ENCODE measurements at places on chromosomes 1 and 21. TPM values are rescaled to one million over a fixed set of nuclear protein-coding genes. Genes with fewer than 3 reads are reported as not detected.

HRNR gene
- total RNA-seq, result not detected

OR2L5 gene
- total RNA-seq, result not detected

CBS gene
- total RNA-seq, result 3.7 TPM

SPRR1B gene
- 22.3 TPM for total RNA-seq

ADGRL4 gene
- total RNA-seq, result 17.8 TPM

ADAMTSL4 gene
- total RNA-seq, result 22.1 TPM

DNA sequence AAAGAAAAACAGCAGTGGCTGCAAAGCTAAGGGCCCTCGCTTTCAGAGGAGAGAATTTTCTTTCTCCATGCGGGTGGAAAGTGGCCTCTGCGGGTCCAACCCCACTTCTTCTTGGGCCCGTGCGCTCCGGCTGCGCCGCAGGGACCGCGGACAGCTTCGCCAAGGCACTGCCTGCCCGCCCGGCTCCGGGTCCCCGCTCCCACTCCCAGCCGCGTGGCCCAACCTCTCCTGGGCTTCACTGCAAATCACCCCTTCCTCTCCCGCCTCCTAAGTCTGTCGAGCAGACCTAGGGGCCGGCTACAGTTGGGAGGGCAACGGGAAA, 1.0 kb upstream of the RUNX3 start:
- no peak for DNase-seq

DNA sequence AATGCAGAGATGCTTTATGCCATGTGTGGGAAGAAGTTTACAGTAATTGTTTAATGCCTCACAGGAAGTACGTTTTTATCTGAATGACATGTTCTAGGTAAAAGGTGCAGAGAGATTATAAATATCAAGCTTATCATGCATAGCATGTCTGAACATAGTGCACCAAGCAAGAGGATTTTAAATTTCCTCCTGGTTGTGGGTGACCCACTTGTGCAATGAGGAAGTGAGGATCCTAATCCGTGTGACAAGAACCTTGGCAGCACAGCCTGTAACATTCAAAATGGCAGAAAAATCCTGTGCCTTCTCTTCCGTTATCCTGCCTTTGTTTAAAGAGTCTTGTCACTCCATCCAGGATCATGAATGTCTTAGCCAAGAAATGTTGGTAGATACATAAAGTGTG, 75.6 kb downstream of the PLA2G4A start:
- no peak for DNase-seq

- DNase-seq, result no peak
Observed at GRCh38 chr1:63935143-63935542, 161.3 kb downstream of the ROR1 start.

DNA sequence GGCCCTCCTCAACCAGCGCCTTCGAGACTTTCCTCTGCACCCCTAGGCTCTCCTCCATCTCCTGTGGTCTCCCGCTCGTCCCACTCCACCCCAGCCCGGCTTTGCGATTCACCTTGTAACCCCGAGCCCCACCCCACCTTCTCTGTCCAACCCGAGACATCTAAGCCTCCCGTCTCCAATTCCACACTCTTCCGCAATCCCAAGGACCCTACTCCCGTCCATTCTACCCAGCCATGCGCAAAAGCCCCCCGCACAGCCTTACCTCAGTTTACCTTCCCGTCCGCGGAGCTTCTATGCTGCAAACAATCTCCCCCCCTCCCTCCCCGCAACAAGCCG, 174 bp downstream of the SH3BP5L start:
- DNase-seq, result no peak

- peak; percentile 30 for DNase-seq
Observed at GRCh38 chr1:227558732-227559262, 4.6 kb upstream of the ZNF678 start.

DNA sequence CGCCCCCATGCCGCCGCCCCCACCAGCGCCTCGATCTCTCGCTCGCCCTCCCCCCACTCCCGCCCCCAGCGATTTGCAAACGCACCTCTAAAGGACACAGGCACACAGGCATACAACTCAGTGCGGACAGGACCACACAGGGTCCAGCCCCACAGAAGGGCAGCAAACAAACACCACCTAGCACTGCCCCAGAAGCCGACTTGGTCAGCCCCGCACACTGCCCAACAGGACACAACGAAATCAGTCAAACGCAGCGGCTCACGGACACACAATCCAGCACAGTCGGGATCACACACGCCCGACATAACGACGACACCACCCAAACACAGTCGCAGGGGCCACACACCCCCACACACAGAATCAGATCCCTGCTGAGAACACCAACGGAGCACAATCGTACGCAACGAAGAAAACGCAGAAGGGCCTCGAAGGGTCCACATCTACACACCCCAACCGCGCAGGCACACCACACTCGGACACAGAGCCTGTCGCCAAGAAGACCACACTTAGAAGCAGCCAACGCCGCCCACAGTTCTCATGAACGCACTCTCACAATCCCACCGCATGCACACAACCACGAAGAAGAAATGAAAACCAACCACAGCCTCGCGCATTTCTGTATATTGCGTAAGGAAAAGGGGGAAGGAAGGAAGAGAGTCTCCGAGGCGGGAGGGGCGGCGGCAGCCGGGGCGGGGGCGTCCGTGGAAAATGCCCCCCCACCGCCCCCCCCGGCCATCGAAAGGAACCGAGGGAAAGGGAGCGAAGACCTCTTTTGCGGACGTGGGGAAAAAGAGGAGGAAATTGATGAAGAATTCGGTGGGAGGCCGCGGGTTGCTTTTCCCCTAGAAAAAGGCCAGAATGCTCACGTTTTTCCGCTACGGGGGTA, 481 bp downstream of the TAL1 start:
- peak; percentile 47 for DNase-seq

- no peak for DNase-seq
Observed at GRCh38 chr1:181111559-181111958, 23.1 kb downstream of the IER5 start.

GRCh38 chr1:10677491-10678391, 118.7 kb downstream of the CASZ1 start:
- no peak for DNase-seq

- DNase-seq, result no peak
Observed at GRCh38 chr1:73820843-73821242, 377.1 kb downstream of the LRRIQ3 start.

DNA sequence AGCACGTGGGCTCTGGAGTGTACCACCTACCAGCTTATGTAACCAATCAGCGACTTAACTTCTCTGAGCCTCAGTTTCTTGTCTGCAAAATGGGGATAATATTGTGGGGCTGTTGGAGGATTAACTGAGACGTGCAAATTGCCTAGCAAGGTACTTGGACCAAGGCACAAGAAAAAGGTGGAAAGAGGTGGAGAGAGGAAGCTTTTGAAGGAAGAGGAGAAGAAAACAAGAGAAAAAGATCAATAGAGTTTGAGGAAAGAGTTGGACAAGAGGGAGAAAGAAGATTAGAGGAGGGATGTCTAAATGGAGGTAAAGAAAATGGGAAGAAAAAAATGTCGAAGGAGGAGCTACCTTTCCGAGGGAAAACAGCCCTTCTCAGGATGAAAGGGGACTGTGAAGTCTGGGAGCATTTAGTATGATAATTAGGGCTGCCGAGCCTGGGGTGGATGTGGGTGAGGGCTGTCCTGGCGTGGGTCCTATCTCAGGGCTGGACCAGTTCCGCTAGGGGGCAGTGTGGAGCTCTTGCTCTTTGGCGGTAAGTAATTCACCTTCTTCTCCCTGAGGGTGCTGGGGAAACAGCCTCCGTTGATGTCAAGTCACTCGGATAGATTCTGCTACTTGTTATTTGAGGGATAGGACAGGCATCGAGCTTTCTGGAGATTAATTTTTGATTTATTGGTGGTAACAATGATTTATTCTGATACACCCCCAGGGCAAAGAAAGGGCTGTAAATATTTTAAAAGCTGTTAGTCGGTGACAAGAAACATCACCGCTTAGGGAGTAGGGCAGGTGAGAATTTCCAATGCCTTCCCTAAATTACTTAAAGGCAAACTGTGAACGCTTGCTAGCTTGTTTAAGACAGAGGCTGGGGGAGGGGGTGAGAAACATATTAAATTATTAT, 79.0 kb upstream of the NFASC start:
- no peak for DNase-seq

DNA sequence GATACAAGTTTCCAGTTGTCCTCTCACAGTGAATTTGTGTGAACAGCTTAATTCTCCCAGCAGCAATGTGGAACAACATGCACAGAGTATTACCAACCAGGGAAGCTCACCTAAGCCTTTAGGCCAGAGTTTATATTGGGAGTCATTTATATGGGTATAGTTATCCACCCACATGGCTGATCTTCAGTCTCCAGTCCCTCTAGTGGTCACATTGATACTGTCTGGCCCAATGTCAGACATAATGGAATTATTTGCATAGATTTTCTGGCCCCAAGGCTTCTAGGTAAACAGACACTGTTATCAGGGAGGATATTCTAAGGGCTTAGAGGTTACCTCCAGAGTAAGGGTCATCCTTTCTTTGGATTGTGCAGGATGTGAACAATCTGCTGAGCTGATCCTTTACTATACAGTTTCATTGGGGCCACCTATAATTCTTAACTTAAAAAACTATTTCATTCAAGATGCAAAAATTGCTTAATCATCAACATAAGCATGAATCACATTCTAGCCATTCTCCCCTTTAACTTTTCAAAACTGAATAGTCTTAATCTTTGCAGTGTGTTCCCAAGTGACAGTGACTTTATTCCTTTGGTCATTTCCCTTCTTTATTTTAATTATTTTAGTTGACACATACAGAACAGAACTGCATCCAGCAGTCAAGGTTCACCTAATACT, 210.9 kb downstream of the LTN1 start:
- DNase-seq, result no peak

DNA sequence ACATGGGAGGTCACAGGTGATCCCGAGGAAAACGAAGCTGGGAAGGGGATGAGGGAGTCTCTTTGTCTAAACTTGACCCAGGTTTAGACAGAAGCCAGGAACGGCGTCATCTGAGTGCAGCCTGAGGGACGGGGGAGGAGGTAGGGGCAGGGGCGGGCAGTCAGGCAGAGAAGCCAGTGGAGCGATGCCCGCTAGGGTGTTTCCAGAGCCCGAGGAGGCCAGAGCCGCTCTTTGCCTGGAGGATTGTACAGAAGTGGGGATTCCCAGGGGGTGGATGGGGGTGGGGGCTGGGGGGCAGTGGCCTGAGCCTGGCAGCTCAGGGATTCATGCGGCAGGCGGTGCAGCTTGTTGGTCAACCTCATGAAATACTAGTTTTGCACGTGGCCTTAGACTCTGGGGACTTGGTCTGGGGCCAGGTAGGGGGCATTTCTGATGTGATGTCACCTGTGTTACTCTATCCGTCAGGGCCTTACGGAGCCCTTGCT, 58.4 kb downstream of the VPS26C start:
- DNase-seq, result no peak

- DNase-seq, result no peak
Observed at GRCh38 chr1:234315091-234315541, 58.1 kb upstream of the COA6 start.

DNA sequence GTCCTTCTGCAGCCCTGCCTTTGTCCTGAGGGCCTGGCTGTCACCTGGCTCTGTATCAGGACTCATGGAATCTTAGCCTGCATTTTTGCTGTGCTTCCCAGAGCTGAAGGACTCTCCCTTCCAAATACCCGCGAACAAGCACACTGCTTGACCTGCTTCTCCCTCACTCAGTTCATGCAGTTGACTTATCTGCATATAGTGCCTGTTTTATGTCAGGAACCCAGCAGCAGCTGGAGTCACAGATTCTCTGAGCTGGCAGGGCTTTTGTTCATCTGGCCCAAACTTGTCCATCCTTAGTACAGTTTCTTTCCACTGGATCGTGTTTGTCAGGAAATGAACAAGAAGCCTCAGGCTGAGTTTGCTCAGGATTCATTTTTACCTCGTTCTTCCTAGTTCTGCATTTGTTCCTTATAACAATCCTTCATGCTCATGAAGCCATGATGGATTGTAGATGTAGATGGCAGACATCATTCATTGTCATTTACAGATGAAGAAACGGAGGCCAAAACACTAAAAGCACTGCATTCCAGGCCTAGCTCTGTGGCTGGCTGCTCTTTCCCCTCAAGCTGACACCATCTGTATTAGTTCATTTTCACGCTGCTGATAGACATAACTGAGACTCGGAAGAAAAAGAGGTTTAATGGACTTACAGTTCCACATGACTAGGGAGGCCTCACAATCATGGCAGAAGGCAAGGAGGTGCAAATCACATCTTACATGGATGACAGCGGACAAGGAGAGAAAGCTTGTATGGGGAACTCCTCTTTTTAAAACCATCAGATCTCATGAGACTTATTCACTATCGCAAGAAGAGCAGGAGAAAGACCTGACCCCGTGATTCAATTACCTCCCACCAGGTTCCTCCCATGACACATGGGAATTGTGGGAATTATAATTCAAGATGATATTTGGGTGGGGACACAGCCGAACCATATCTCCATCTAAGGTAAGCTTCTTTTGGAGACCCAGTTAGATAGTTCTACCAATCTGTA, 150.9 kb downstream of the HIVEP3 start:
- peak; percentile 48 for DNase-seq

DNA sequence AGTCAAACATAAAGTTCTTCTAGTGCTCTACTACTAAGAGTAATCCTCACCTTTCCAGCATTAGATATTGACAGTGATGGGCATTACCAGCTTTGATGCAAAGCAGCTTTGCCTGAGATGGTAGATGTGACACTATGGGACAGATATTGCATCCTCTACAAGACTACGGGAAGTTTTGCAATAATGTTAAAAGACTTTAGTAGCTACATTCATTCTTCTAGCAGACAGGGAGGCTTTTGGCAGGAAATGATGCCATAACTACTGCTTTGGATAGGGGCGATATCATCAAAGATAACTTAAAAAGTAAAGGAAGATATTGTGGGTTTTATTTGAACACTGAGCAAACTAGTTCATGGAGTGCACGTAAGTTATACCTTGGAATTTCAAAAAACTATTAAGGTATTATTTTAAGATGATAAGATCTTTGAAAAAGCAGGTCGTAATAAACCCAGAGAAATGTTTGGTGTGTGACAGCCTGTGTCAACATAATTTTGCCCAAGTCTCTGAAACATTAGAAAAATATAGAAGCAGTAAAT, 368.3 kb upstream of the TMPRSS15 start:
- no peak for DNase-seq

DNA sequence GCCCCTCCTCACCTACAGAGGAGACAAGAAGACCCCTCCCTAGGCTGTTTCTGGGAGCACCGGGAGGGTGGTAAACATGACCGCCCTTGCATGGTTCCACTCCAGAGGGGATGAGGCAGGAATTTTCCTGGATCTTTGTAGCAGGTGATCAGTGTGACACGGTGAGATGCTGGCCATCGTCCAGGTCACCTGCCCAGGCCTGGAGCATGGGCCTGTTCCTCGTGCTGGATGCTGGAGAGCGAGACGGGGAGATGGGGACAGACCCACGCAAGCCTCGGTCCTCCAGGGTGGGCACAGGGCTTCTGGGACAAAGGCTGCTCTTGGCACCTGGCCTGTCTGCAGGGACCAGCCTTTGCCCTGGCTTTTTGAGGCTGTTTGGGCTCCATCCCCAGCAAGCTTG, 46.2 kb downstream of the DMRTB1 start:
- DNase-seq, result no peak

DNA sequence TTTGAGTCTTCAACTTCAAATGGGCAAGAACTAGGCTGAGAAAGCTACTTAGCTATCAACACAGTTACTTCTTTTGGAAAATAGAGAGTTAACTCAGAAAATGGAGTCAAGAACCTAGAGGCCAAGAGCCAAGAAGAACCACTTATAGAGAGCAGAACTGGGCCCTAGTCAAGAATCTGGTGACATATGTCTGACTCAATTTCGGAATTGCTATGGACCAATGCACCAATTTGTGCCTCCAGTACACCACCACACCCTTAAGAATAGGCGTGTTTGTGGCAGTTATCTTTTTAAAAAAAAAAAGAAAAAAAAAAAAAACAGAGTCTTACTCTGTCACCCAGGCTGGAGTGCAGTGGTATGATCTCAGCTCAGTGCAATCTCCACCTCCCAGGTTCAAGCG, 7.8 kb downstream of the S100A2 start:
- no peak for DNase-seq
